ENCODE measurements at places on chromosomes 1 and 21. TPM values are rescaled to one million over a fixed set of nuclear protein-coding genes. Genes with fewer than 3 reads are reported as not detected.

- no peaks in the 10 kb centered on the region for H3K36me3 ChIP-seq
- no peak overlapping the region for H3K27ac ChIP-seq
- no peak for DNase-seq
- no peaks in the 10 kb centered on the region for H3K4me1 ChIP-seq
- no peak overlapping the region for H3K4me3 ChIP-seq
- no peaks in the 10 kb centered on the region for H3K27me3 ChIP-seq
Observed at GRCh38 chr1:14970115-14970798, 183.3 kb upstream of the TMEM51 start.

GRCh38 chr21:38308532-38309119 lies 51.8 kb downstream of the KCNJ15 start:
- H3K27ac ChIP-seq = no peak overlapping the region
- H3K36me3 ChIP-seq = no peaks in the 10 kb centered on the region
- H3K4me1 ChIP-seq = no peaks in the 10 kb centered on the region
- H3K4me3 ChIP-seq = no peak overlapping the region

DNA sequence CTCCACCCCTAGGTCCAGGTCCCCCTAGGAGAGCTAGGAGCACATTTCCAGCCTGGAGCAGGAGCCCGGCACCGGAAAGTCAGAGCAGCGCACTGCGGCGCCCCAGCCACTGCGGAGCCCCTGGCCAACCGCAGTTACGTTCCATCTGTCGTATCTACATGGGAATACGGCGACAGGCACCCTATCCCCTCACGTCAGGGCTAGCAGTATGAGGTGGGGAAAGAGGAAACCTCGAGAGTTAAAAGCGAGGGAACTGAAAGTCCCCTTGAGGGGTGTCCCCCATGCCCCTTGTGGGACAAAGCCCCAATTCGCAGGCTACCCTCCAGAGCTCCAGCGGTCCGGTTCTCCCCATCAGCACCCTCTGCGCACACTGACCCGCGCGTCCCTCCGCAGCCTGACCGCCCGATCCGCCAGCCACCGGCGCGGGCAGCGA lies 995 bp downstream of the COLGALT2 start:
- no peaks in the 10 kb centered on the region for H3K36me3 ChIP-seq
- no peak for DNase-seq
- H3K27ac ChIP-seq = peak overlapping the region; percentile 82
- H3K4me1 ChIP-seq = peaks cover 3% of the 10 kb centered on the region
- H3K27me3 ChIP-seq = no peaks in the 10 kb centered on the region

- no peaks in the 10 kb centered on the region for H3K27me3 ChIP-seq
- peaks cover 17% of the 10 kb centered on the region for H3K4me1 ChIP-seq
- no peak overlapping the region for H3K4me3 ChIP-seq
- no peak overlapping the region for H3K27ac ChIP-seq
Observed at GRCh38 chr1:40857737-40858136, 4.4 kb downstream of the CITED4 start.

GRCh38 chr1:50742523-50742922 lies 217.5 kb downstream of the FAF1 start:
- H3K27ac ChIP-seq = no peak overlapping the region
- peaks cover 39% of the 10 kb centered on the region for H3K36me3 ChIP-seq
- no peak overlapping the region for H3K4me3 ChIP-seq

DNA sequence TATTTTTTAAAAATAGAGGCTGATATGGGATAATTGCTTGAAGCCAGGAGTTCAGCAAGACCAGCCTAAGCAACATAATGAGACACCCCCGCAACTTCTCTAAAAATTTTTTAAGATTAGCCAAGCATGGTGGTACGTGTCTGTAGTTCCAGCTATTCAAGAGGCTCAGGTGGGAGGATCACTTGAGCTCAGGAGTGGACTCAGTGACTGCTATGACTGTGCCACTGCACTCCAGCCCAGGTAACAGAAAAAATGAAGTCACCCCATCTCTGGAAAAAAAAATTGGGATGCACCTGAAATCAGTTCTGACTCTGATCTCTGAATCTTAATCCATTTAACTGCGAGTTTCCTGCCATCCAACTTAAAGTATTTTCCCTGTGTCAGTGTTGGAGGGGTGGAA lies 124.2 kb downstream of the MRPS6 start:
- H3K4me1 ChIP-seq = no peaks in the 10 kb centered on the region
- no peaks in the 10 kb centered on the region for H3K36me3 ChIP-seq
- H3K27ac ChIP-seq = no peak overlapping the region

- DNase-seq = no peak
- H3K36me3 ChIP-seq = peaks cover 41% of the 10 kb centered on the region
- H3K27ac ChIP-seq = no peak overlapping the region
Observed at GRCh38 chr1:228147768-228148167, 2.0 kb upstream of the GJC2 start.

GRCh38 chr1:247429496-247429895 lies 13.5 kb downstream of the NLRP3 start:
- no peaks in the 10 kb centered on the region for H3K36me3 ChIP-seq
- H3K27me3 ChIP-seq = no peaks in the 10 kb centered on the region
- H3K4me3 ChIP-seq = no peak overlapping the region
- no peaks in the 10 kb centered on the region for H3K4me1 ChIP-seq

GRCh38 chr1:55285834-55286233 lies 70.7 kb upstream of the USP24 start:
- no peaks in the 10 kb centered on the region for H3K36me3 ChIP-seq
- H3K4me3 ChIP-seq = no peak overlapping the region
- H3K27me3 ChIP-seq = no peaks in the 10 kb centered on the region
- DNase-seq = no peak
- no peaks in the 10 kb centered on the region for H3K4me1 ChIP-seq

DNA sequence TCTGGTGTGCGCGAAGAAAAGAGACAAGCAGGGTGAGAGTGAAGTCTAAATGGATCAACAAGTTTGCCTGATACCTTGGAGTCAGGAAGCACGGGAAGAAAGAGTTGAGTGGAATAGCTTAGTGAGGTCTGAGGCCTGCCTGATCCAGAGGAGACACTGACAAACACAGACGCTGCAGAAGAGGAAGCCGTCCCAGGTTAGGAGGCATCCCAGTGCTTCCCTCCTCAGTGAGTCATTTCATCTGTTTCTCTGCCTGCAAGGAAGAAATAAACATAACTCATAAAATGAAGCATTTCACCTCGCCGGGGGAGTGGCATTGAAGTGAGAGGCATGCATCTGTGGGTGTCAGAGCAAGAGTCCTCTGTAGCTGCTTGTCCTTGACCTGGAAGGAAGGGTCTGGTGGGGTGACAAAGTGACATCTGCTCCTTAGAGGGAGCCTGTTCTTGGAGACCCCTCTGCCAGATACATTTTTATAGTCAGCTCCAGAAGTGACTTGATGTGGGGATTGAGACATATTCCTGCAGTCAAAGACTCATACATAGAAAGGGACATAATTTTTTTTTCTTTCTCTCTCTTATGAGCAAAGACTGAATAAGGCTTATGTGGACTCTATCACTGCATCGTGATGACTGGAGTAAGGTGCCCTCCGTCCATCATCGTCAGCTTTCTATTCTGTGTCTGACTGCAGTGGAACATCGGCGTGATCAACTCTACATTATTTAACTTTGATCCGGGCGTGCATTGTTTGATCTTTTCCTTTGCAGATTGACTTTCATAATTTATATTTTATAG lies 256.7 kb downstream of the KIF26B start:
- H3K4me1 ChIP-seq = no peaks in the 10 kb centered on the region
- no peak overlapping the region for H3K27ac ChIP-seq
- H3K4me3 ChIP-seq = no peak overlapping the region
- no peaks in the 10 kb centered on the region for H3K36me3 ChIP-seq
- DNase-seq = no peak

DNA sequence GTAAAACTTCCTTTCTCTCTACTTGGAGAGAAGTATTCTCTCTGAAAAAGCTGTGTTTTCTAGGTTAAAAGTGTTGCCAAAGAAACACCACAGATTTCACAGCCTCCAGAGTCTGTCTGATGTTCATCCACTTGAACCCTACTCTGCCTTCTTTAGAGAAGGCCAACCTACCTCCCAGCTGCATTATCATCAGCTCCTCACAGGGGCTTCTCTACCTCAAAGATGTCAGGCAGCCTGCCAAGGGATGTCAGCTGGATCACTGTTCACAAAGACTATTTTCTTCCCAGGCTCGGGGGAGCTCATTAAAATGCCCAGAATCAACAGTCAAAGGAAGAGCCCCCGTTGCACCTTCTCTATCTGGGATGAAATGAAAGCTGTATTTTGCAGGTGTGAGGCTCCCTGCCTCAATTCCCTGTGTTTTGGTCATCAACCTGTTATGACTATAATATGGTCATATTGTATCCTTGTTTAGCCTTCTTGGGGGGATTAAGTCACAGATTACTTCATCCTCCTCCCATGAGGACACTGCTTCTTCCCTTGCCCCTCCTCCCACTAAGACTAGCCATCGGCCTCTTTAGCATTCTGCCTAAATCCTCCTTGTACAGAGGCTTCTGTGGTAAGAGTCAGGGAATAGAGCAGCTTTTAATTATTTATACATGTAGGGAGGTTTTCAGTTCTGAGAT lies 25.7 kb downstream of the ANGPTL7 start:
- H3K4me3 ChIP-seq = no peak overlapping the region
- peaks cover 100% of the 10 kb centered on the region for H3K36me3 ChIP-seq
- H3K27me3 ChIP-seq = no peaks in the 10 kb centered on the region
- H3K4me1 ChIP-seq = no peaks in the 10 kb centered on the region

GRCh38 chr21:35504277-35504676 lies 455.2 kb upstream of the RUNX1 start:
- DNase-seq = no peak
- H3K27me3 ChIP-seq = no peaks in the 10 kb centered on the region
- peak overlapping the region; percentile 30 for H3K27ac ChIP-seq

DNA sequence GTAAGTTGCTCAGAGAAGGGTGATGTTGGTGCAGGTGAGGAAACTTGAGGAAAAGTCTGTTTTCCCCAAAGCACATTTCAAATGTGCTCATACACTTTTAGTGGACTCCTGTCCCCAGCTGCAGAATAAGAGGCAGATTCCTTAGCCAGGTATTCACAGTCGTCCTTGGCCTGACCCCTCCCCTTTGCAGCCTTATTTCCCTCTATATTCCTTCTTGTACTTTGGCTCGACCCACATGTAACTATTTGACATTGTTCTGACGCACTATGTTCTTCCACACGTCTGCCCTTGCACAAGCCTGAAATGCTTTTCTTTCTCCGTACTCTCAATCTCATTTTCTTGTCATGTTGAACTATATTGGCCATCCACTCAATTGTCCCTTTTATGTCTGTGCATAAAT lies 498.4 kb upstream of the USP24 start:
- H3K4me3 ChIP-seq = no peak overlapping the region
- no peaks in the 10 kb centered on the region for H3K36me3 ChIP-seq
- H3K4me1 ChIP-seq = peaks cover 12% of the 10 kb centered on the region
- no peak for DNase-seq
- no peak overlapping the region for H3K27ac ChIP-seq
- H3K27me3 ChIP-seq = no peaks in the 10 kb centered on the region

DNA sequence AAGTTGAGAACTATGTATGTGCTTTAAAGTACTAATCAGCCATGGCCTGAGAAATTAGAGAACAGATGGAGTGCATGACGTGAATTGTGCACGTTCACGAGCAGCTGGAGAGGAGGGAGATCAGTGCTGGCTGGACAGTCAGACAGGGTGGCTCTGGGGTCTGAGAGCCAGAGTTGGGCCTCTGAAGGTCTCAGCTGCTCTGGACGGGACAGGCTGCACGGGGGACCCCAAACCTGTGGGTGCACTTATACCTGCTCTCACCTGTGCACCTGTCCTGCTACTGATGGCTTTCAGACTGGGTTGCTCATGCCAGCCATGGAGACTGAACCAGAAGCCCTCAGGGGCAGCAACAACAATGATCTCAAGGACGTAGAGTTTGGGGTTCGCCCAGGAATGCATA lies 43.5 kb downstream of the UMODL1 start:
- H3K4me1 ChIP-seq = no peaks in the 10 kb centered on the region
- no peak for DNase-seq

DNA sequence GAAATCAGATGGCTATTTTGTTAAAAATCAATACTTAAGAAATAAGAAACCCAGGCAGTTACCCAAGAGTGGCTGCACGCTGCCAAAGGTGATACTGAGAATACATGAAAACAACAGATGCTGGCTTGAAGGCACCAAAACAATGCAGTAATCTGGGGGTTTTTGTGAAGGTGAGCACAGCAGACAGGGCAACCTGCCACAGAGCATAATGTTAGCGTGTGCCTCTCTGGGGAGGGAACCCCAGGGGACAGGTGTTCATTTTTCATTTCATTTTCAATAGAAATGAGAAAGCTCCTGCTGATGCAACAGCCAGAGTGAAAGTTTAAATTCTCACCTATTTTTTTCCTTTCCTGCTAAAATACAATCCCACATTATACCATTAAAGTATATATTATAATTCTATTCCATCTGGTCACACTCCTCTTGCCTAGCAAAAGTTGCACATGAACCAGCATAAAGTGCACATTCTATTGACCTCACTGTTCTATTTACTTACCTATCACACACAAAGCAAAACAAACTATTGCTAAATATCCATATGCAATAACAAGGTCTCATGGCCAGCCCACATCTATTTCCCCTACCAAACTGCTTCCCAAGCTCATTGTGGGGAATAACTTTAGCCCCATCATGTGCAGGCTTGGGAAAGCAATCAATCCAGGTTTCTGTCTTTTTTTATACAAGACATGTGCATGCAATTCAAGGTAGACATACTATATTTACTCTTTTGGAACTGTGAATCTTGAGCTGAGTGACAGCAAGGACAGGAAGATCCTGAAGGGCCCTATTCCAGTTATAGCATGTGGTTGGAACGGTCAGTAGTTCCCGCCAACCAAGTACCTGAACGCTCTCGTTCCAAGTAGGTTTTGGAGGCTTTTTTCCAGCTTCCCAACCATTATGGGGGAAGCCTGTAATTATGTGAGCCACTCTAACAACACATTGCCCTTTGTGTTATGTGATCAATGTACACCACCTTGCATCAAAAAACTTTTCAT lies 173.6 kb downstream of the RERE start:
- peaks cover 68% of the 10 kb centered on the region for H3K4me1 ChIP-seq
- no peaks in the 10 kb centered on the region for H3K27me3 ChIP-seq
- H3K4me3 ChIP-seq = no peak overlapping the region
- DNase-seq = no peak
- peak overlapping the region; percentile 21 for H3K27ac ChIP-seq

DNA sequence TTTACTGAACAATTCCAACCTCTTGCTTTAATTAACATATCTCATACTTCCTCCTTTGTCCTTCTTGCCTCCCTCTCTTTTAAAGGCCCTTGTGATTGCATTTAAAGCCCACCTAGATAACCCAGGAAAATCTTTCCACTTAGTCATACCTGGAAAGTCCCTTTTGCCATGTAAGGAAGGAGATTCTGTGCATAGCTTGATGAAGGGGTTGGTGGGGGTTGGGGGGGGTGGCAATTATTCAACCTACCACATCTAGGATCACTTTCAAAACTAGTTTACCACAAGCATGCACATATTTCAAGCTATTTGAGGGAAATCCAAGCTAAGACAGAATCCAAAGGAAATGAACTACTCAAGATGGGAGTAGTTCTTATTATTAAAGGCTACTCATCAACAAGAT lies 249.1 kb upstream of the PTBP2 start:
- H3K4me1 ChIP-seq = no peaks in the 10 kb centered on the region
- H3K36me3 ChIP-seq = no peaks in the 10 kb centered on the region
- DNase-seq = no peak
- H3K4me3 ChIP-seq = no peak overlapping the region
- H3K27ac ChIP-seq = no peak overlapping the region

Gene C8A
- total RNA-seq = not detected

Gene MYOG
- 451 TPM for total RNA-seq

Gene TACSTD2
- 0.17 TPM for total RNA-seq

Gene HOOK1
- 0.34 TPM for total RNA-seq

Gene GLIS1
- total RNA-seq = 0.11 TPM

Measured in psoas muscle (tissue), 8 donors.